ENCODE measurements at places on chromosomes 4 and X.

DNA sequence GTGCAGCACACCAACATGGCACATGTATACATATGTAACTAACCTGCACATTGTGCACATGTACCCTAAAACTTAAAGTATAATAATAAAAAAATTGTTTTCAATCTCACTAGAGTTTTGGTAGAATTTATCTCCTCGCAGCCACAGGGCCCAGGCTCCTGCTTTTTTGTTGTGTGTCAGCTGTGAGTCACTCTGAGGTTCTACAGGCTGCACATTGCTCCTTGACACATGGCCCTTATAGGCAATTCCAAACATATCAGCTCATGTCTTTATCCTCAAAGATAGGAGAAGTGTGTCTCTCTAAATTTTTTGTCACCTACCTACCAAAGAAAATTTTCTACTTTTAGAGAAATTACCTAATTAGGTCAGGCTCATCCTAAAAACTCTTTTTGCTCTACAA is 252.1 kb upstream of the ADGRL3 start:
- no peak for DNase-seq

DNA sequence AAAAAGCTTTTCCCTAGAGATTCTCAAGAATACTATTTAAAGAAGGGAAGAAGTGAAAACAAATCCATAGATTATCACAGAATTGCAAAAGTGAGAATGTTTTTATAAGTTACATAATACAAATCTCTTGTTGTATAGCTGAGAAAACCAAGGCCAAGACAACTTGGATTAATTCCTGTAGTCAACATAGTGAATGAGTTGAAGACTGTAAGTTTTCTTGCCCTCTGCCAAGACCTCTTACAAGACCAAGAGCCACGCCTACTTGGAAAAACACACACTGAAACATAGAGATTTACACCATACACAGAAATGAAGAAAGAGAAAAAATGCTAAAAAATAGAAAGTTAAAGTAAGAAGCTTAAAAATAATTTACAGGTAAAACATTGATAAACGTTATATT is 2024.0 kb downstream of the PCDH7 start:
- DNase-seq, result no peak

DNA sequence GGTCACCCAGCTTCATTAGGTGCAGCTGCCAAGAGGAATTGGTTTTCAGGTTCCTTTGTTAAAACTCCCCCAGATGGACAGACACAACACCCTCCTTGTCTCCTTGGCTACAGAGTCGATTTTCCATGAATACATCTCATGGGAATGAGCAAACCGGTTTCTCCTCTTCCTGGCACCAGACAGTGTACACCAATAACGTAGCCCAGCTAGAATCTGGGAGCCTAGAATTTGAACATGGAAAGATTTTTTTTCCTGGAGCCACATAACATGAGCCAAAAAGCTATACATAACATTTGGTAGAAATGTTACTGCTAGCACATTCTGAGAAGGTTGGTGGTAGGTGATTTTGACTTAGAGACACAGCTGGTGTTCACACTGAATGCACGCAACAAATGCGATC is 62.9 kb upstream of the SLC34A2 start:
- DNase-seq, result no peak

DNA sequence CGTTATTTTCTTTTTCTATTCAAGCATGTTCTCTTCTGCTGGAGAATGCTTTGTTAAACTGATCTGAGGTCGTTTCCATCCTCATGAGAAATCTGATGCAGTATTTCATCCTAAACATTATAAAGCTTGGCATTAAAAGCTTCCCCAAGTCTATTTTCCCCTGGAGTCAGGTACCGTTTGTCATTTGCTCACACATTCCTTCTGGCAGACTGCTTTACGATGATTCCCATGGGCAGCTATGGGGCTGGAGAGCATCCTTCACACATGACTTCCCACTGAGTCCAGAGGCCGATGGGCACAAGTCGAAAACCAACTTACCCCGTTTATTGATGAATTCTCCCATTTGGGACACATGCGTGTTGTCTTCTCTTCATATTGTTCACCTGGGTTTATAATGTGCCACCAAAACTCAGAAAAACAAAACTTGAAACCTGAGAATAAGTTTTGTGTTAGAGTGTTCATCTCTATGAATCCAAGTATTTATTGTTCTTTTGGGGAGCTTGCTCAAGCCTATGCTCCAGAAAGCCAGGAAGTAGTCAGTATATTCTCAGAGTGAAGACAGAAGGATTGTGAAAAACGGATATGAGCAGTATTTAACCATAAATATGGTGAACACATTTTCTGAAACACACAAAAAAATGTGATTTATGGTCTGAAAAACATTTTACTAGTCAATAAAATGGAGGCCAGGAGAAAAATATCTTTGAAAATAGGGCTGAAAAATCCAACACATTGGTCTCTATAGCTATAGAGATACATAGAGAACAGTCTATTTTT is 298.8 kb upstream of the NOCT start:
- DNase-seq, result no peak

DNA sequence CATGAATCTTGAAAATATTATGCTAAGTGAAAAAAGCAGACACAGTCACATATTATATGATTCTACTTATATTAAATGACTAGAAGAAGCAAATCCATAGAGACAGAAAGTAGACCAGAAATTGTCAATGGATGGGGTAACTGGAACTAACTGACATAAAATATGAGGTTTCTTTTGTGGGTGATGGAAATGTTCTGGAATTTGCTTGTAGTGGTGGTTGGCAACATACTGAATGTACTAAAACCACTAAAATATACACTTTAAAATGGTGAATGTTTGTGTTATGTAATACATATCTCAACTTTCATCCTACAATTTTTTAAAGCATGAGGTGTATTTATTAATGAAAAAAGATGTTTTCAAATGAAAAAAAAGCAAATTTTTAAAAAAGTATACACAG is 14.7 kb downstream of the CNOT6L start:
- no peak for DNase-seq

DNA sequence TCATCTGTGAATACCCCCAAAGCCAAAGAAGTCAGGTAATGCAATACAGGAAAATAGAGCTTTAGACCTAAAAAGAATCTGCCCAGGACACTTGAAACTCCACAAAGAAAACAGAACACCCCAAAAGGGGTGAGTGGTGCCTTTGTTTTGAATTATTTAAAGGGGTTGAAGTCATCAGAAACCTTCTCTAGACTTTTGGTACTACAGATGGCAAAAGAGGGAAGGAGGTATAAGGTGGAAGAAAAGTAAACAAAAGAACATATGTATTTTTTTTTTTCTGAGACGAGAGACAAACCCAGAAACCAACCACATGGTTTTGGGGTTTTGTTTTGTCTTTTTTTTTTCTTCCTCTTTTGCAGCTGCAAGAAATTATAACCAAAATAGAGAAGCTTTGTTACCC is 1477.8 kb downstream of the C4orf33 start:
- no peak for DNase-seq

- DNase-seq, result no peak
These were observed 73.6 kb downstream of the DHRSX start for GRCh38 chrX:2427147-2427546.

DNA sequence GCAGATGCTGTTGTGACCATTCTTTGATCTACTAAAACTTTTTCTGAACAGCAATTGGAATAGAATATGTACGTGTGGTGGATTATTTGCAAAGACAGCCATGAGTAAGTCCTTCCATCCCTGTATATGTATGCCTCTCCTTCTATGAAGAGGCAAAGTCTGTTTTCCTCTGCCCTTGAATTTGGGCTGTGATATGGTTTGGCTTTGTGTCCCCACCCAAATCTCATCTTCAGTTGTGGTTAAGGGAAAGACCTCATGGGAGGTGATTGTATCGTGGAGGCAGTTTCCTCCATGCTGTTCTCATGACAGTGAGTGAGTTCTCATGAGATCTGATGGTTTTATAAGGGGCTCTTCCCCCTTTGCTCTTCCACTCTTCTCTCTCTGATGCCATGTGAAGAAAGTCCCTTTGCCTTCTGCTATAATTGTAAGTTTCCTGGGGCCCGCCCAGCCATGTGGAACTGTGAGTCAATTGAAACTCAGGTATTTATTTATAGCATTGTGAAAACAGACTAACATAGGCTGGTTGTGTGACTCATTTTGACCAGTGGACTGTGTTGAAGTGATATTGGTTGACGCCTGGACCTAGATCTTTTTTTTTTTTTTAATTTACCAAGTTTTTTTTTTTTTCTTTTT is 108.3 kb upstream of the CAMK2D start:
- peak; percentile 30 for DNase-seq

- no peak for DNase-seq
These were observed 6.1 kb downstream of the UBQLN2 start for GRCh38 chrX:56569378-56570057.

DNA sequence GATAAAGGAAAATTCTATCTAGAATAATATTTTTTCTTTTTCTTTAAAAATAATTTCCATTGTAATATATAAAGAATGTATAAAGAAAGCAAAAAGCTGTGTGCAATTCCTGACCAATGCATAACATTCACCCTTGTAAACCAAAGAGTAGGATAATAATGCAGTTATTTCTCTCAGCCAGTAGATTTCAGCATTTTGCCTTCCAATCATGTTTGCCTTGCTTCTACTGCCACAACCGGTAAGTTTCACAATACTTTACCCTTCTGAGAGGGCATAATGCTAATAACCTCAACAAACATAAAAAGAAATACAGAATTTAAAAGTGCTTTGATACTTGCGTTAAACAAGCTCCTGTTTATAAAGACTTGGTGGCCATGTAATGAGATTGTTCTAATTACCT is 59.9 kb downstream of the CHIC2 start:
- DNase-seq, result no peak

DNA sequence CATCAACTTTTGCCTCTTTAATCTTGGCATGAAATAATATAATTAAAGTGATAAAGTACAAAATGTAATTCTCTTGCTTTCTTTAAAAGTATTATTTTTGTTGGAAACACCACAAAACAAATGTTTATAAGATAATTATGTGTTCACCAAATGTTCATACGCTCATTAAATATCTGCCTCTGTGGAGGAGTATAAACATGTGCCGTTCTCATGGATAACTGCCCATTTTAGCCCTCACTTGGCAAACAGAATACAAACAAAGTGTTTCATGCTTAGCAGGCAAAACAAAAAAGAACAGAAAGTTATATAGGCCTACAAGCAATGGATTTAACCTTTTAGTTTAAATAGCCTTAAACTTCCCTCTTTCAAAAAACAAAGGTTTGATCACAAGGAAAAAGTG is 800.5 kb upstream of the DIAPH2 start:
- no peak for DNase-seq

DNA sequence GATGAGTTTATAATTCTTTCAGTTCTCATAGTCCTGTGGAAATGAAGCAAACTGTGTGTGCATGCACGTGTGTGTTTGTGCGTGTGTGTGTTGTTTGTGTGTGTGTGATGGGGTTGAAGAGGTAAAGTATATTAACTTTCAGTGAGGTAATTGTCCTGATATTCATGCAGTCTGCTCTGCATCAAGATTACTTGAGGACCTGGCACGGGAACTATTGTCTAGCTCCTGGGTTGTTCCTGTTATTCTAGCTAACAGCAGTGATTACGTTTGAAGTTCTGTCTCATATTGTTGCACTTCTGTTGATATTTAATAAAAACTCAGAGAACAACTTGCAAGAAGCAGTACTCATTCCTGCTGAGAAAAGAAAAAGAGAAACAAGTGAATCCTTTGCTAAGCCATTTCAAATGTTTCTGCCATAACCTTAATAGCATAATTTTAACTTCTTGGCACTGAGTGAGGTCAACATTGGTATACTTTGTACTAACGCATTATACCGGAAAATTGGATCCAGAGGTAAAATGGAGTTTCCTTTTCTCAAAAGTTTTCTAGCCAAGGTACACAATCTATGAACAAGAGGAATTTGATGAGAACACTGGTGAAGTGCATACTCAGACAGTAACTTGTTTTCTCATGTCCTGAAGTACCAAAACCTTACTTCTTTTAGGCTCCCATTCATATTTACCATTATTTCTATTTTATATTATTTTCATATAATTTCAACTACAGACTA is 113.2 kb downstream of the SPCS3 start:
- no peak for DNase-seq

- DNase-seq, result no peak
These were observed 18.0 kb upstream of the RHOXF2 start for GRCh38 chrX:120140293-120140981.

DNA sequence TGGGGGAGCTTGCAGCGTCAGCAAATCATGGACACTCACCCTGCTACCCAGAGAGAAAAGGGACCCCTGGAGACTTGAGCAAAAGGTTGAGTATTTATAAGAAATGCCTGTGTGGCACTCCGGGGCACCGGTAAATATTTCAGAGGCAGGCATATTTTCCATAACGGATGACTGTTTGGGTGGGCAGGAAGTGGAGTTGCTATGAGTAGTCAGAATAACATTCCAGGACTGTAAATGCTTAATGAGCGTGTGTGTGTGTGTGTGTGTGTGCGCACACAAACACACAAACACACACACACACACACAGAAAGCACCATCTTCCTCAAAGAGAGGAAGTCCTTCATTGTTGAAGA is 74.6 kb downstream of the MXRA5 start:
- no peak for DNase-seq

GRCh38 chrX:79592259-79592658 is 225.1 kb upstream of the ITM2A start:
- DNase-seq, result no peak

DNA sequence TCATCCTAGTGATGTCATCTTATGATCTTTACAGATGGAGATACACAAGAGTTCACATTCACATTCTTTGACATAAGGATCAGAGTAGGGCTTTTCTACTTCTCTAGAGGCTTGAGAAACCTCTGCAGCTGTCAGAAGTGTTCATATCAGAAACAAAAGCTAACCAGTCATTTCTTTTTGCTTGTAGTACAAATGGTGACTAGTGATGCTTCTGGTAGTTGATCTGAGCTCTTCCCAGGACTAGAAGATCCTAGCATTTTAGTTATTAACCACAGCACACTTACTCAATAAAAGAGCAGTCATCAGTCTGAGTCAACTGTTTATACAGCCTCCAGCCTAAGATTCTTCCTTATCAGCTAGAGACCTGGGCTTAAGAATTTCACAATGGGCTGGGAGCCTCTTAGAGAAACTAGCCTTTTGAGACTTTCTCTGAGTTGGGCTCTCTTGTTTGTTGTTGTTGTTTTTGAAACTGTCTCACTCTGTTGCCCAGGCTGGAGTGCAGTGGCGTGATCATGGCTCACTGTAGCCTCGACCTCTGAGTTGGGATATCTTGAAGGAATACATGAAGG is 84.1 kb downstream of the TMEM164 start:
- DNase-seq, result no peak

- DNase-seq, result no peak
These were observed 211.1 kb downstream of the GLUD2 start for GRCh38 chrX:121258545-121258944.
